ENCODE measurements at places on chromosomes 2 and 18.

DNA sequence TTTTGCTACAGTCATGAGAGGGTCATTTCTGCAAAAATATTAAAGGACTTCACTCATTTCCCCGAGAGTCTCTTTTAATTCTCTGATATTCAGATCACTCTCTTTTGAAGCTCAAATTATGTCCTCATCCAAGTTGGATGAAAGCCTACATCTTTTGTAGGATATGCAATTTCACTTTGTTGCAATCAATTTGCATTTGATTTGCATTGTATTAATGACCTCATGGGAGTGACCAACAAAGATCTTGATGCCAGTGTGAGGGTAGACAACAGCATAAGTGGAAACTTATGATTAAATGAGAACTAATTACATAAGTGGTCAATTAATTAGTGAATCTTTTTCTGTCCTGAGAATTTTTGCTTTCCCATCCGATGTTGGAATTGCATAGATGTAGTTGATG is 60.3 kb upstream of the UPP2 start:
- DNase-seq: no peak

GRCh38 chr18:21602299-21602587 is 1.7 kb upstream of the ESCO1 start:
- DNase-seq: no peak

GRCh38 chr18:50716902-50717301 is 102.9 kb downstream of the MRO start:
- DNase-seq: no peak

DNA sequence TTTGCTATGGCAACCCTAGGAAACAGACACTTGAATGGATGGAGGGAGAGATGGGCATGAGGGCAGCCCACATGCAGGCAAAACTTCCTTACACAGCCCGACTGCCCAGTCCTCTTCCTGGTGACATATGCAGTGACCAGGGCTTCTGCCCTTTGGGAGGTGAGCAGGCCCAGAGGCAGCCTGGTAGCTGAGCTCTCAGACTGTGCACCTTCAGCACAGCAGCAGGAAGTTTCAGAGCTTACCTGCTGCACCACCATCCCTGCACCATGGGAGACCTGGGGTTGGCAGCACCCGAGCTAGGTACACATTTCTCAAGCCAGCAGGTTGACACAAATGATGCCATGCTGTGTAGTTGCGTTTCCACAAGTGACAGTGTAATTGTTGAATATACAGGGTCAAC is 97.6 kb upstream of the LMAN1 start:
- DNase-seq: no peak

Measured in HTR-8/SVneo (cell line).